NCI-H2107 (cell line): ENCODE measurements at places on chromosomes 7 and 10.

DNA sequence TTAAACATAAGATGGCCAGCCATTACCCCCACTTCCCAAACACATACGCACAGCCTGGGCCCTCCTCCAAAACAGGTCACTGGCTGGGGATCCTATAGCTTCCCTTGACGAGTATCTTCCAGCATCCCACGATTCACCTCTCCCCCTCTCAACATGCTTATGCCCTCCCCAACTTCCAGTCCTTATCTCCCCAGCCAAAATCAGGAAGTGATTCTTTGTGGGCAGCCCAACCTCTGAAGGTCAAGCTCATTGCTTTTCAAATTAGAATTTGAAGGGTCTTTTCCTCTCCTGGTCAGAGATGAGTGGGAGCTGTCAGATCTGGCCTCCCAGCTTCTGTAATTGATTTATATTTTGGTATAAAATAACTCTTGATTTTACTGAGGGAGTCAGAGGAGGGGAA lies 133.6 kb downstream of the ATXN7L1 start:
- DNase-seq = no peak

DNA sequence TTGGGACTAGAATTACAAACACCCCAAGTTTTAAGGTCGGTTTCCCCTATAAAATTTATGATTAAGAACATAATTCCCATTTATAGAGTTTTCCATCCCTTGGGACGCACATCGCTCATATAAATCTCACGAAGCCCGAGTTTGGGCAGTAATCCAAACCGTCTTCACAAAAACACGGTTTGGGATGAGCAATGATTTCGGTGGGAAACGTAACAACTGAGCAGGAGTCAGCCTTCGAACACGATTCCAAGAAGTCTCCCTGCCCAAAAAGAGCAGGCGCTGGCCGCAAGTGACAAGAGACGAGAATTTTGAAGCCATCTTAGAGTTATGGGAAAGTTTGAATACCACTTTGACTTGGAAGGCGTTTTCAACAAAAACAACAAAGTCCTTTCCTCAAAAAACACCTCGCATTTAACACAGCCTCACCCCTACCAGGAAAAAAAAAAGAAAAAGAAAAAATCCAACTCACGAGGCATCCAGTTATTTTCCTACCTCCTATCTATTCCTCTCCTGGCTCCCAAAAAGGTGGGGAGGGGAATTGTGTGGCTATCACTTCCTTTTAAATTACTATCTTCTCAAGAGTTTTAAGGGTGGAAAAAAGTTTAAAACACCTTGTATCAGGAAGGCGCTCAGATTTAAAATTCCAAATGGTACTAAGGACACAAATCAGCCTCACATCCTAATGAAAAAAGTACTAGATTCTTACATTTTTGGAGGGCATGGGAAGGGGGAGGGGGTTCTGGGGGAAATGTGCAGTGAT lies 1.6 kb downstream of the SEPHS1 start:
- no peak for DNase-seq

GRCh38 chr7:137266764-137267163 lies 76.8 kb downstream of the PTN start:
- no peak for DNase-seq

DNA sequence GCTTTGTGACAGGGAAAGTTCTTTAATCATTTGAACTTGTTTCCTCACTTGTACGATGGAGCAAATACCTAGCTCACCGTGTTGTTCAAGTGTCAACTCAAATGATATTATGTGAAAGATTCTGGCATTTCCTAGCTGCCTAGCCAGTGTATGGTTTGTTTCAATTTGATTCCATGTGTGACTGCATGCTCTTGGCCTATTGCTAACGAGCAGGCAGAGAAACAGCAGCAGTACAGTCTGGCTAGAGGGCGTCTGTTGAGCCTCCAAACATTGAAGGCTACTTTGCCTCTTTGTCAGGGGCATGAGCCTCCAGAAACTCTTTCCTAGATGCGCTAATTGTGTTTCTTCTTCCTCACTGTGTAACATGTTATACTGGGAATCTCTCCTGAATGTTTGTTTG lies 417.4 kb downstream of the EXOC4 start:
- DNase-seq = no peak

DNA sequence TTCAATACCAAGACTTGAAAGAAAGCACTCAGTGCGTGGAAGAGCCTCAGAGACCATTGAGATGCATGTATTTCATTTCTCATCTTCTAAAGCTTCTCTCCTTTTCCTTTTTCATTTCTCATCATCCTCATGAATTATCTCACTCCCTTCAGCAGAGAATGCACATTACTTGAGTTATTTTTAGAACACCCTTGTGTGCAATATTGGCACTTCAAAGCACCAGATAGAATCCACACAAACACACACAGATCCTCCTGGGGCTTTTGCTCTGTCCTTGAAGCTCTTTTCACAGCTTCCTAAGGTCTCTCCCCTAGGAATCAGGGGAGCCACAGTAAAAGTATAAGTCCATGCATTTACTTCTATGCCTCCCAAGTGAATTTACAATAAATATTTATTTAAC lies 18.3 kb downstream of the DGKI start:
- no peak for DNase-seq

GRCh38 chr10:125415964-125416363 lies 255.6 kb upstream of the CTBP2 start:
- no peak for DNase-seq

GRCh38 chr10:25392132-25392531 lies 217.3 kb downstream of the GPR158 start:
- DNase-seq = no peak

DNA sequence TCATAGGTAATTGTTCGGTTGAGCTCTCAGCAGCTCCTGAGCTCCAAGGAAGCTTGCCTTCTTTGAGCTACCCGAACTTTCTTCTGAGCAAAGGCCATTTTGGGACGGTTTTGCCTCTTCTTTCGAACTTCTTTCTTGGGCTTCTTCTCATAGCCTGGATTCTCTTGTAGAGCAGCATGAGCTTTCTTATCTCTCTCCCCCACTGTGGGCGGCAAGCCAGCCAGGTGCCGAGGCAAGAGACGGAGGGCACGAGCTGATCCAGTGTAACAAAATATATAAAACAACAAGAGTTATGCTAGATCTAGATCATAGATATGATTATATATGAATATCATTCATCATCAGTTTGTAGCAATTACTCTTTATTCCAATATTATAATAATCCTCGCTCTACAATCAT lies 16.5 kb upstream of the KNDC1 start:
- no peak for DNase-seq

- DNase-seq = no peak
These were observed 3.4 kb downstream of the CALHM2 start for GRCh38 chr10:103448746-103449145.

DNA sequence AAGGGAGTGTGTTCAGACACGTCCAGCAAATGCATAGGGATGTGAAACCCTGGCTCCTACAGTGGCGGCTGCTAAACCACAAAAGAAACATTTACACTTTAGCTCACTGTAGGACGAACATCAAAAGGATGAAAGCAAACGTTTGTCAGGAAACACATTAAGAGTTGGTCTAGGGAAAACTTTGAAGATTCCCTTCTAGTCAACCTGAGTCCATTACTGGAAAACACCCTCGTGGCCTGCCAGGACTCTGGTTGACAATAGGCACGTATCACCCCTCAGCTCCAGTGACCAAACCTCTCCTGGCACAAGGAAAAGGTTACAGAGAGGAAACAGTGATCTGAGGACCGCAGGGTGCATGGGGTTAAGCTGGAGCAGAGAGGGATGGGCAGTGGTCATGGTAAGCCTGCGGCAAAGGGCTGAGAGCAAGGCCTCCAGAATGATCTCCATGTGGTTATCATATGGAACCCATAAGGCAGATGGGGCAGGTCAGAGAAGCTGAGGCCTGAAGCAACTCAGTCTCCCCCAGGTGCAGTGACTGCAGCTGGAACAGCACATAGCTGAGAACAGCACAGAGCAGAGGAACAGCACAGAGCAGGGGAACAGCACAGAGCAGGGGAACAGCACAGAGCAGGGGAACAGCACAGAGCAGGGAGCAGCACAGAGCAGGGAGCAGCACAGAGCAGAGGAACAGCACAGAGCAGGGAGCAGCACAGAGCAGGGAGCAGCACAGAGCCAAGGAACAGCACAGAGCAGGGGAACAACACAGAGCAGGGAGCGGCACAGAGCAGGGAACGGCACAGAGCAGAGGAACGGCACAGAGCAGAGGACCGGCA lies 49.9 kb downstream of the CHST15 start:
- no peak for DNase-seq

- no peak for DNase-seq
These were observed 185.2 kb upstream of the ITGB1 start for GRCh38 chr10:33143160-33143728.

DNA sequence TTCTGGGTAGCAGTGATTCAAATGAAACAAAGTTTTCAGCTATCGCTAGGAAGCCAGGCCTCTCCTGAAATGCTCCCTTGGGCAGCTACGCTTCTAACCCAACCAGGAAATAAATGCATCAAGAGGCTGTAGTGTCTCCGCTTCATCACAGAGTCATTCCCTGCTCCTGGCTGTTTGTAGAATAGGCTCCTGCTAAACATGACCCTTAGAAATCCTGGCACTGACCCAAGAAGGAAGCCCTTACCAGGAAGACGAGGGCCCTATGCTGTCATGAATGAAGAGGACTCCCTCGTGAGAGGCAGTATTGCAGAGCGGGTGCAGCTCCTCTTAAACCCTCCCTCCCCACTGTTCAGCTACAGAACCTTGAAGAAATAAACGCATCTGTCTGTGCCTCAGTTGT lies 48.3 kb downstream of the NOD1 start:
- DNase-seq = peak; percentile 78

- DNase-seq = no peak
These were observed 27.8 kb downstream of the DIP2C start for GRCh38 chr10:661597-662222.

DNA sequence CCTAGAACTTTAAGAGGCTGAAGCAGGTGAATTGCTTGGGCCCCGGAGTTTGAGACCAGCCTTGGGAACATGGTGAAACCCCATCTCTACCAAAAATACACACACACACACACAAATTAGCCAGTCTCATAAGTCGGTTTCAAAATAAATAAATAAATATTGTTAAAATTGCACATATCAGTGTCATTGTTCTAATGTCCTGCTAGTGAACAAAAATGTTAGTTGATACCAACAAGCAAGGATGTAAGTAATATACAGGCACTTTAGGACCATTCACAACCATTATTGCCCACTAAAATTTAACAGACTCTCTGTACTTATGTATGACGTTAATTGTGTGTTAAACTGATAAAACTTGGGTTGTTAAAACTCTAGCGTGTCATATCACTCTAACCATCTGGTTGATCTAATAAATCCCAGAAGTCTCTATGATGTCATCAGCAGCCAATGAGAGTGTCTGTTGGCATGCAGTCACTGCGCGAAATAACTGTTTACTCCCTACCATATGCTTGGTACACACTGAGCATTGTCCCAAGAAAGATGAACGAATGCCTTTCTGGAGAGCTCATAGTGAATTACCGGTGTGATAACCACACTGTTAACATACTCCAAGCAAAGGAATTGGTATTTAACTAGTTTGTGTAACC lies 30.4 kb upstream of the OTUD1 start:
- DNase-seq = no peak

DNA sequence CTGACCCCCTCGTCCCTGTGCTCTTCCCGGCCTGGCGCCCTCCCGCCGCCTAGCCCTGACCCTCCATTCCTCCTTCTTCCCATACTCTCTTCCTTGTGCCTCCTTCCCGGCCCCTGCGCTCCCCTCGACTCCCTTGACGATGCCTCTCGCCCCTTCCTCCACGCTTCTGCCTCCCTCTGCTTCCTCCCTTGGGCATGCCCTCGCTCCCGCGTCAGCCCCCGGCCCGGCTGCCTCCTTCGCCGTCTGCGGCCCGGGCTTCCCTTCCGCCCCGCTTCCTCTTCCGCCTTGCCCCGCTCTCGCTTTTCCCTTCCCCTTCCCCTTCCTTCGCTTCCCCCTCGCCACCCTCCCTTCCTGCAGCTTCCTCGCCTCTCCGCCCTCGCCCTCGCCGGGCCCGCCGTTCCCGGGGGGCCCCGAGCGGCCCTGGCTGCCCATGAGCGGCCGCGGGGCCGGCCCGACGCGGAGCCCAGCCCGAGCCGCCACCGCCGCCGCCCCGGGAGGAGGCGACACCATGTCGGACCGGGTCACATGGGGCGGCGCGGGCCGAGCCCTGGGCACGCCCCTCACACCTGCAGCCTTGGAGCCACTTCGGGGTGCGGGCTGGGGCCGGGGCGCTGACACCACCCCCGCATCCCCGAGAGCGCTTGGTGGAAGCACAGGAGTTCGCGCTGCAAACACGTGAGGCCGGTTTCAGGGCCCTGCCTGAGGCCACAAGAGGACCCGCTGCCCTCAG lies at the start of gene FBXW4:
FBXW4 (minus strand) TSS at position 497 of the 730 bp plus-strand sequence; CDS start at position 432, 65 bp downstream.
- peak; percentile 27 for DNase-seq

GRCh38 chr7:158760936-158761335 lies 56.3 kb upstream of the NCAPG2 start:
- DNase-seq = no peak

- no peak for DNase-seq
These were observed 282.6 kb downstream of the CAMK1D start for GRCh38 chr10:12631787-12632562.

- DNase-seq = no peak
These were observed 9.3 kb upstream of the IL2RA start for GRCh38 chr10:6071181-6072175.

DNA sequence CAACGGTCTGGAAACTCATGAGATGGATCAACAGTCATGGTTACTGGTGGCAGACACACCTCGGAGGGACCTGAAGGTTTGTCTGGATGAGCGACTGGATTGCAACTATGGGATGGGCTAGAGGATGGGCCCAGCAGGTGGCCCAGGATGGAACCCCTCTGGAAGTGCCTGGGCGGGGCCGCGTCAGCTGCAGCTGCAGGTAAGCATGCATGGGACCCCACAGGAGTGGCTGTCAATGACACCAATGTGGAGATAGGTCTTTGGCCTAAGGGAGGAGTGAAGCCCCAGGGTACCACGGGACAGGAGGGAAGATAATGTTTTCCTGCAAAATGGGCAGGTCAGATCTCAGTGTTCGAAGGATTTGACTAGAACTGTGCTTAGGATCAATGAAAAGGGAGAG lies 103.4 kb downstream of the LANCL2 start:
- DNase-seq = no peak

DNA sequence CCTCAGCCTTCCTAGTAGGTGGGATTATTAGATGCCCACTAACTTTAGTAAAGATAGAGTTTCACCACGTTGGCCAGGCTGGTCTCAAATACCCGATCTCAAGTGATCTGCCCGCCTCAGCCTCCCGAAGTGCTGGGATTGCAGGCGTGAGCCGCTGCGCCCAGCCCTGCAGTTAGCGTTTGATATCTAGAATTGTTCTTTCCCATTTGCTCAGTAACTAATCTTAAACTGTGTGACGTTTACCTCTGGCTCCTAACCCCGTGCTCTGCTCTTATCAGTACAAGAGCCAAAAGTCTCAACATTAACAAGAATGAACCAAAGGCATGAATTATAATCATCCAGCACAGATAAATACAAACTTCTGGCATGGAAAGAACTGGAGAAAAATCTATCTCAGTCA lies 47.4 kb downstream of the IGF2BP3 start:
- DNase-seq = no peak

DNA sequence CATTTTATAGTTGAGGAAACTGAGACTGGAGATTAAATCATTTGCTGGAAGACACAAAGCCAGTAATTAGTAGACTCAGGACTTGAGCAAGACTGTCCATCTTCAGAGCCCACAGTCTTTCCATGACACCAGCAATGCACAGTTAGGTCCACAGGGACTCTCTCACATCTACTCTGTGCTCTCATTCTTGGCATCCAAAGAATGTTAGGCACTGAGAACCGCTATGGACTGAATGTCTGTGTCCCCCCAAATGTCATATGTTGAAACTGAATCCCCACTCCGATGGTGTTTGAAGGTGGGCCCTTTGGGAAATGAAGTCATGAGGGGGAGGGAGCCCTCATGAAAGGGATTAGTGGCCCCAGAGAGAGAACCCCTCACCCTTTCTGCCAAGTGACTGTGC lies 100.6 kb downstream of the LANCL2 start:
- DNase-seq = no peak

GRCh38 chr7:53325061-53325460 lies 289.6 kb downstream of the POM121L12 start:
- no peak for DNase-seq
